ENCODE measurements at places on chromosomes 16 and 17.

DNA sequence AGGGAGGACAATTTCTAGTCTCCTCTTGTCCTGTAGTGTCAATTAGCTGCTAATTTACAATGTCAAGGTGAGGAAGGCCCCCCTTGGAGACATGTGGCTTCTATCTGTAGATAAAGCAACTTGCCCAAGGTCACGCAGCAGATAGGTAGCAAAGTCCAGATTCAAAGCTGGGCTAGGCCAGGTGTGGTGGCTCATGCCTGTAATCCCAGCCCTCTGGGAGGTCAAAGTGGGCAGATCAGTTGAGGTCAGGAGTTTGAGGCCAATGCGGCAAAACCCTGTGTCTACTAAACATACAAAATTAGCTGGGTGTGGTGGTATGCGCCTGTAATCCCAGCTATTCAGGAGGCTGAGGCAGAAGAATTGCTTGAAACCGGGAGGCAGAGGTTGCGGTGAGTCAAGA, 11.1 kb downstream of the TRPV3 start:
- no peak for DNase-seq

DNA sequence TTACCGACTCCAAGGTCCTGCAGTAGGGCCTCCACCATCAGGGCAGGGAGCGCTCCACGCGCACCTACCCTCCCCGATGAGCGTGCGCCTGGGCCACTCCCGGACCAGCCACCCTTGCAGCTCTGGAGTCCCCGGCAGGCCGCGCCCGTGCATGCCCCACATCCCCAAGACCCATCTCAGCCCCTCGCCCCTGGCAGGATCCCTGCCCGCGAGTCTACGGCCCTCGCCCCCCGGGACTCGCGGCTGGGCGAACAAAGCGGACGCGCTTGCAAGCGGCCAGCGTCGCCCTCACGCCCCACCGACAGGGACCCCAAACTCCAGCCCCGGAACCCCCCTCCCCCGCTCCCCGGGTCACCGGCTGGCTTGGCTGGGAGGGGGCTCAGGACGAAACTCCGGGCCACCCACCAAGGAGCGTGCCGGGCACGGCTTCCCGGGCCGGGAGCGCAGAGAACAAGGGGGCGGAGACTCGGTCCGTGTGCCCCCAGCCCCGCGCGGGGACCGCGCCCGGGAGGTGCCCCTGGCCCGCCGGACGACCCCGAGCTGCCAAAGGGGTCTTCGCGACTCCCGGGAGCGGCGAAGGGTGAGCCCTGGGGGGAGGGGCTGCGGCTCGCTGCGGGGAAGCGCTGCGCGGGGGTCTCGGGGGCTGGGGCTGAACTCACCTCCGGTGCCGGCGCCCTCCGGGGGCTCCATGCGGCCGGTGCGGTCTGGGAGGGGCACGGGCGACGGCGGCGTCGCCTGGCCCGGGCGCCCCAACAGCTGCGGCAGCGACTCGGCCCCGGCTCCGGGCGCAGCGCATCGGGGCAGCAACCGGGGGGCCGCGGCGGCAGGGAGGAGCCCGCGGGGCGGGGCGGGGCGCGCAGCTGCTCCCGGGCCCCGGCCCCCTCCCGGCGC, at the start of gene DBNDD1:
Gene DBNDD1 (minus strand): TSS at position 805 of the 891 bp plus-strand sequence. CDS start 115 bp downstream, at position 690.
- no peak for DNase-seq

DNA sequence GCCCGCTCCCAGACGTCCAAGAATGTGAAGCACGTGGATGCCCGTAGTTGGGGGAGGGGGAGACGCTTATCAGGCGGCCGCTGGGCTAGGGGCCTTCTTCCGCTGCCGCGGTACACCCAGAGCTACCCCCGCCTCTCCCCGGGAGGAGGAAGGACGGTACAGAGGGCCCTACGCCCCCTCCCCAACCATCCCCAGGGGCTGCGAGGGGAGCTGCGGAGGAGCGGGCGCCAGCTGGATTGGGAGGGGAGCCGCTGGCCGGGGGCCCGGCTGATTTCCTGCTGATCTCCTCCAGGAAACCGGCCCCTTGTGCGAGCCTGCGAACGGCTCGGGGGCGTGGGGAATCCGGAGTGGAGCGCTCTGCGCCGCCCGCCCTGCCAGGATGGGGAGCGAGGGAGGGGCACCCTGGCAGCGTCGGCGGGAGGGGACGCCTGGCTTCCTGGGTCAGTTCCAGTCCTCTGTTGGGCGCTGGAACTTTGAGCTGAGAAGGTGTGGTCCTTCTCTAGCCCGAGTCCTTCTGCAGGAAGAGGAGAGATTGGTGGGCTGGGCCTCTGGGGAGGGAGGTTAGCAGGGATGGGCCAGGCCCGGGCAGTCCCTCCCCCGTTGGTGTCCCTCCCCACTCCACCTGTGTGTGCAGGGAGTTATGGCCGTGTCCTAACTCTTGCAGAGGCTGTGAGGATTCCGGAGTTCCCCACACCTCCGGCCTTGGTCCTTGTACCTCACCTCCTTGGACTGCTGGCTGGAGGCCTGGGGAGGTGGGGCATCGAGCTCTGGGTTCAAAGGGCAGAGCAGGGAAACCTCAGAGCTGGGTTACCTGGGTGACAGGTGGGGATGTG, 19.2 kb downstream of the GJD3 start:
- DNase-seq, result no peak

DNA sequence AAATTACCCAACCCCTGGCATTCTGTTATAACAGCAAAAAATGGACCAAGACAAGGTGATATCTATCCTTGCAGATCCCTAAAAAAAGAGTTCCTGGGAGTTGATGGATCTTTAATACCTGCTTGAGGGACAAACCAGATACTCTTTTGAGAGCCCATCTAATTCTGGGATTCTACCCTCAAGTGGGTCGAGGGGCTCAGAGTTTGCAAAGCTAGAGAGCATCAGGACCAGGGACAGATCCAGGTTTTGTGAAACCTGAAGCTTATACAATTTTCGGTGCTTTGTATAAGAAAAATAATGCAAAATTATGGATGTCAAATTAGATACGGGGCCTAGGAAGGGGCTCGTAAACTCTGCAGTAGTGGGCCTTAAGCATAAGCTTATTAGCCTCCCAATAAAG, 130.5 kb upstream of the CRHR1 start:
- no peak for DNase-seq

- DNase-seq, result no peak
Measured at GRCh38 chr17:19897090-19897837, 29.5 kb upstream of the ULK2 start.

Measured in activated CD8-positive, alpha-beta memory T cell treated with anti-CD3 and anti-CD28 coated beads for 1 hour (primary cell).